ENCODE measurements at places on chromosomes 1 and 21.
A peak's percentile ranks its signal among the peaks of the same experiment; 100 is the strongest.

- no peak for ATAC-seq
Measured at GRCh38 chr1:25651036-25651640, 34.5 kb downstream of the MAN1C1 start.

DNA sequence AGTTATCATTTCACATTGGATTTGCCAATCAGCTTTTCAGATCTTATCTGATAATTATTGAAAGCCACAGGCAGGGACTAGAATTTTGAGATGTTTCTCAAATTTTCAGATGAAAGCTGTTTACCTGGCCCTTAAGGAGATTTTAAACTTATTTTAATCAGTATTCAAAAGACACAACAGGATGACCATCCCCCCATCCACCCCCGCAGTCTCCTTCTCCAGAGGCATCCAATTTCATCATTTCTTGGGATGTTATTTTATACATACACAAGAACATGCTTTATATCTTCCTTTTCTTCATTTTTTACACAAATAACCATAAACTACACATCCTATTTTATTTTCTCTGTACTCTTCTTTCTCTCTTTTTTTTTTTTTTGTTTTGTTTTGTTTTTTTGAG is 470.9 kb downstream of the SMYD3 start:
- ATAC-seq = no peak

- ATAC-seq = no peak
Measured at GRCh38 chr1:36740446-36740845, 257.7 kb upstream of the CSF3R start.

DNA sequence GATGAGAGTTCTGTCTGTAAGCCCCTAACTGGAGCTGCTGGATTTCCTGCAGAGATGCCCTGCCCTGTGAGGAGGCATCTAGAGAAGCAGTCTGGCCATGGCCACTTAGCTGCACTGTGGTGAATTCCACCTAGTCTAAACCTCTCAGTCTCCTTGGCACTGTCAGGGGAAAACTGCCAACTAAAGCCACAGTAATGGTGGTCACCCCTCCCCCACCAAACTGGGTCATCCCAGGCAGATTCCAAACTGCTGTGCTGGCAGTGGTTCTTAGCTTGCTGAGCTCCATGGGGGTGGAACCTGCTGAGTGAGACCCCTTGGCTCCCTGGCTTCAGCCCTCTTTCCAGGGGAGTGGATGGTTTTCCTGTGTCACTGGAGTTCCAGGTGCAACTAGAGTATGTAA is 740.6 kb downstream of the RWDD3 start:
- no peak for ATAC-seq

DNA sequence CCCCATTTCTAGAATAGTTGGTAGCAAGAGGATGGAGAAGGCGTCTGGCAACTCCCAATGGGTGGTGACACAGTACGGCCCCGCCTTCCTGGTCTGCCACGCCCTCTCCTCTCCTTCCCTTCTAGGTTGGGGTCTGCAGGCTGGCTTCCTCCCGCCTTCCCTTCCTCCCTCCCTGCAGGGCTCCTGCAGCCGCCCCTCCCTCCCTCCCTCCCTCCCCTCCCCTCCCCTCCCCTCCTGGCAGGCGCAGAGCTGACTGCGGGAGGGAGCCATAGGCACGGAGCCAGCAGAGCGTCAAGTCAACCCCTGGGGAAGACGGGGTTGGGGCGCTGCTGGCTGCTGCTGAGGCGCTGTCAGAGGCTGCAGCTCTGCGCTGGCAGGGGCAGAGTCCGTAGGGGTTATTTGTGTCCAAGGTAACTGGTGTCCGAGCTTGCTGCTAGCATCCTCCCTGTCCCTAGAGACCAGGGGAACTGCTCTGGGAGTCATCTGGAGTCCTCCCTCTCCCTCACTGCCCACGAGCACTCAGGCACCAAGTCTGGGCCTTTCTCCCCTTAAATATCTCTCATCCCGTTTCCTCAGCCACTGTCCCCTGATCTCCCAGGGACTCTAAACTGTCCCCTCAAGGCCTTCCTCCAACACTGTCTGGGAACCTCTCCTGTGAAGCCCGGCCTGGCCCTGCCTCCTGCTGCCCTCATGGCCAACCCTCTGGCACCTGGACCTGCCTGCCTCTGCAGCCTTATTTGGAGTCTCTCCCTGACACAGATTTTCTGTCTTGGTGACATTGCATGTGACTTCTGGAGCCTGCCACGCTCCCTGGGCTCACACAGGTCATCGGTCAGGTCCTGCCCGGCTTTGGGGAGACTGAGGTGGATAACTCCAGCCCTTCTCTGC is 57.4 kb upstream of the ACOT11 start:
- ATAC-seq = no peak

DNA sequence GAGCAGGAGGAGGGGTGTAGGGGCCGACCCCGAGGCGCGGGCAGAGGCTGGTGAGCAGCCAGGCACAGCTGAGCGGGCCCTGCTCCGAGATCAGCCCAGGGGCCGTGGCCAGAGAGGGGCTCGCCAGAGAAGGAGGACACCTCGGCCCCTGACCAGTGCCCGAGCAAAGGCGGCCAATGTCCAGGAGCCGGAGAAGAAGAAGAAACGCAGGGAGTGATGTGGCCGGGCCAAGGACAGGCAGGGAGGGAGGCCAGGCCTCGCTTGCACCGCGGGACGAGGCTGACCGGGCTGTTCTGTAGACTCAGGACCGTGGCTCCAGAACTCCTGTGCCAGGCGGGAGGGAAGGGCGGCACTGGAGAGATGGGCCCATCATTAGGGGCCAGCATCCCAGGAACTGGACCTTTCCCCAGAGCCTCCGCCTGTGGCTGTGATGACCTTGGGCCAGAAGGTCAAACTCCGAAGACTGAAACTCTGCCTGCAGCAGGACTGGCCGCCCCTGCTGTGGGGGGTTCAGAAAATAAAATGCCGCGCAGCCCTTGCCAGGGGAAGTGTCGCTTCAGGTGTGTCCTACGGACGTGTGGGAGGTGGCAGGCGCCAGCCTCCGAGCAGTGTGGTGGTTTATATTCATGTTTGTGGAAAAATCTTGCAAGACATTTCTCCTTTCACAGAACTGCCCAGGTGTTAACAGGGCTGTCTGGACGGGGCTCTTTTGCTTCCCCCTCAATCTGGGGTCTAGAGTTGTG is 14.4 kb downstream of the RRP1 start:
- ATAC-seq = no peak

DNA sequence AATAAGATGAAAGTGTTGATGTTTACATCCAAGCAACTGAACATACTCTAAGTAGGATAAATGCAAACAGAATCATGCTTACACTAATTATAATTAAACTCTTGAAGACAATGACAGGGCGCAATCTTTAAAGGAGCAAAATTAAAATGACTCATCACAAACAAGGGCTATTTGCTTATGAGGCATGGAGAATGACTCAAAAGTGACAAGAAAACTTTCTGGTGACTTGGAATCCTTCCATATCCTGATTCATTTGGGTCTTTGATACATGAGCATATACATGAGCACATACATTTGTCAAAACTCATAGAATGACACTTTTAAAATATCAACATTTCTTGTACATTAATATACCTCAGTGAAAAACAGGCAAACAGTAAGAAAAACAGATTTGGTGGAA is 1632.3 kb downstream of the KCNT2 start:
- ATAC-seq = no peak

- no peak for ATAC-seq
Measured at GRCh38 chr1:235450886-235451483, 53.3 kb downstream of the B3GALNT2 start.

- no peak for ATAC-seq
Measured at GRCh38 chr1:121471523-121471922, 286.7 kb downstream of the SRGAP2C start.

DNA sequence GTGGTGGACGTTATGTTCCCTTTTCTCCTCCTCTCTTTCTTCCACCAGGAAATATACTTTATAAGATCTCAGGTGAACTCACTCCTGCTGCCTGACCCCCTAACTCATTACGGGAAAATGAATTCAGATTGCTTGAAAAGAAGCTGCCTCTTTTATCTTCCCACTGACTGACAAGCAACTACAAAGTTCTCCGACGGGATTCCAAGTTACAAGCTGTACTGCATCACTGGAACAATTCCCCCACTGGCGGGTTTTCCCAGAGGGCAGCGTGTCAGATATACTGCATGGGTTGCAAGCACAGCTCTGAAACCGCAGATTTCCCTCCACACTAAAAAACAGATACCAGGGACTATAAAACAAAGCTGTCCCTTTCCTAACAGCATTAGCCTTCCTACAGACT is 390.6 kb downstream of the KCTD3 start:
- no peak for ATAC-seq

DNA sequence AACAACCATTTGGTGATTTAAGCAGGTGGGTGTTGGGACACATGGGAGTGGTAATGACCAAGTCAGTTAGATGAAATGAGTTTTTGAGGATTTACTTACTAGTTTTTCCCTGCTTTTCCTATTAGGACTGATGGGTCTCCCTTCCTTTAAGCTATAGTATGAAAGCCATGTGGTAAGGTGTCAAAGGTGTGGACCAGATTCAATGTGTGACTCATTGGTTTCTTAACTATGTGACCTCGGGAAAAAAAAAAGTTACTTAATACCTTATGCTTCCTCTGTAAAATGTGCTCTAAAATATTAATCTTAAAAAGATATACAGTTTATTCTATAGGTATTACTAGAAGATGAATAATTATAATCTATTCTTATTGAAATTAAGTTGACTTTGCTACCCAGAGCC is 93.7 kb downstream of the DUSP10 start:
- ATAC-seq = no peak

DNA sequence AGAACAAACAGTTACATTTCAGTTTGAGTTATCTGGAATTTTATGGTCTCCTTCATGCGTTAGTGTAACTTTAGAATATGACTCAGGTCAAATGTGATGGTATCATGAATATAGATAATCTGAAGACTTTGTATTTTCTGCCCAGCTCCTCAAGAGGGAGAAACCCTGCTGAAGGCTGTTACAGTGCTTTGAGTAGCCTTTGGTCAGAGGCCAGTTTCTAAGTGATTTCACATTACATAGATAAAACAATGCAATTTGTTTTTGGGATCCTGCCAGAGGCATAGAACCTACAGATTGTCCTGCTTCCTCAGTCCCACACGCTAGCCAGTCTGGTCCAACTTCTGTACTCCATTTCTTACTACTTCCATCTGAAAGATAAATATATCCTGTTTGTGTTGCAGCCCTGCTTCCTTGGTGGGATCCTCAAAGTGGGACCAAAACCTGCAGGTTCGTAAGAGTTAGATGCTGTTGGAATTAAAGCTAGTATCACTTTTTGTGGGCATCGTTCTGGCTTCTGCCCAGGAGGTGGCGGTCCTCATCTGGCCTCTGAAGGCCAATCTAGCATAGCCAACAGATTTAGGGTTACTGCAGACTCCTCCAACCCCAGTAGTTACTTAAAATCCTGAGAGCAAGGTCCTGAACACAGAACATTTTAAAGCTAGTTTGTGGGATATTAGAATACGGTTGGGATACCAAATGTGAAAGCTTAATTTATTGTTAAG is 645.8 kb upstream of the USP24 start:
- ATAC-seq = no peak

- ATAC-seq = no peak
Measured at GRCh38 chr1:214331180-214331579, 50.2 kb downstream of the SMYD2 start.

DNA sequence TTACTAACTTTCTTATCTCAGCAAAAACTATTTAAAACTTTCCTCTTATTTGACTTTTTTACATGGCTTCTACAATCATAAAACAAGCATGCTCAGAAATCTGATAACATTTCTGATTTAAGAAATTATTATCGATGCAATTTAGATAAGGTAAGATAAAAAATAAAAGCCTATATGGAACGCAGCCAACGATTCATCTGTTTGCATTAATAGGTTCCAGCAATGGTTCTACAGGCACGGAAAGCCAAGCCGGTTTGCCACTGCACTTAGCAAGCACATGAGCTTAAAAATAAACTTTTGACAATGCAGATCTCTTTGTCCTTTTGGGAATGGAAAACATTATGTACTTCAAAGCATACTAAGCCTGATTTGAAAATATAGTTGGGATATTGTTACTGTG is 77.5 kb upstream of the KCNK2 start:
- no peak for ATAC-seq

GRCh38 chr1:31944205-31945089 is 6.3 kb upstream of the PTP4A2 start:
- ATAC-seq = peak; percentile 90

GRCh38 chr1:183892351-183892793 is 87.5 kb downstream of the RGL1 start:
- peak; percentile 74 for ATAC-seq

DNA sequence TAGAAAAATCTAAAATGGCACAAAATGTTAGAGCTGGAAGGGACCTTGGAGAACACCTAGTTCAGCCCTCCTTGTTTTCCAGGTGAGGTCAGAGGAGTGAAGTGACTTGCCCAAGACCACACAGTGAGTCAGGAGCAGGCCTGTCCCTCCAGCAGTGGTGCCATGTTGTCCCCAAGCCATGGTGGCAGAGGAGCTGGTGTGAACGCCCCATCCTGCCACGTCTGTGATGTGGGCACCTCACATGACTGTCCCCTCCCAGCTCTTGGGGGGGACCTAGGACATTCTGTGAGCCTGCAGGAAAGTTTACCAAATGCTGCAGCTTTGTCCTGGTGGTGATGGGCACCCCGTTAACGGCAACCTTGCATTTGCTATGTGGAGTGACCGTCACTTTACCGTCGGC is 66.2 kb downstream of the SCCPDH start:
- ATAC-seq = no peak

DNA sequence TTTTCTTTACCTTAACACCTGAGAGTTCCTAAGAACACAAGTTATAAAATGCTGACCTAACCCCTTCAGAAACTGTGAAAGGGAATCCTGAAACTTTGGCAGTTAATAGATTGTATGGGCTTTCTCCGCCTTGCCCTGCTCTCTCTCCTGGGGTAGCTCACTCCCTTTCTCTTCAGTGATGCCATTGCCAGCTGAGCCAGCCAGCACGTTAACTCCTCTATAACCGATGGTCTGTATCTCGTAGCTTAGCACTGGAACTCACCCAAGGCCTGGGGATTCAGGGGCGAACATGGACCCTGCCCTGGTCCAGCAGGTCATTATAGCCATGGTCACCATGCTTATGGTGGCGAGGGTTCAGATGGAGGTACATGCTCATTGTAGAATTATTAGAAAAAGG is 40.7 kb downstream of the TRAPPC10 start:
- no peak for ATAC-seq

- no peak for ATAC-seq
Measured at GRCh38 chr21:43792406-43792805, 3.0 kb downstream of the RRP1 start.

GRCh38 chr1:102861247-102861646 is 247.1 kb downstream of the COL11A1 start:
- no peak for ATAC-seq

Data from gastroesophageal sphincter (tissue), 4 donors.